Activated CD4-positive, alpha-beta memory T cell treated with anti-CD3 and anti-CD28 coated beads for 36 hours (primary cell): ENCODE measurements at places on chromosomes 4 and X.

GRCh38 chr4:25065932-25066590 lies 35.3 kb upstream of the LGI2 start:
- no peak for DNase-seq

GRCh38 chrX:77935886-77936285 lies 25.4 kb downstream of the ATP7A start:
- no peak for DNase-seq

DNA sequence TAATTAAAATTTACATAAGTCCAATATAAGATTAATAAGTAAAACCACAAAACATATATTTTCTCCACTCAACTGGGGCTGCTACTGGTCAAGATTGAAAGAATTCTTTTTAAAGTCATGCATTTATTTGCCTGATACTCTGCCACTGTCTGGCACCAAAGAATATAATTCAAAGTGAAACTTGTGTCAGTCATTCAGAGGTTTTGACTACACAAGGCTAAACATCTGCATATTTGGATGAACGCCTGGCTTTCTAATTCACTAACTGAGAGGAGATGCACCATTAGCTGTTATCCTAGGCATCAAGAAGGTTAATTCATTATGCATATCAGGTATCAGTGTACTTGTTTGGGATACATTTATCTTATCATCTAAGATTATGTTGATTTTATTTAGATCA lies 598.5 kb downstream of the CENPC start:
- DNase-seq: no peak

DNA sequence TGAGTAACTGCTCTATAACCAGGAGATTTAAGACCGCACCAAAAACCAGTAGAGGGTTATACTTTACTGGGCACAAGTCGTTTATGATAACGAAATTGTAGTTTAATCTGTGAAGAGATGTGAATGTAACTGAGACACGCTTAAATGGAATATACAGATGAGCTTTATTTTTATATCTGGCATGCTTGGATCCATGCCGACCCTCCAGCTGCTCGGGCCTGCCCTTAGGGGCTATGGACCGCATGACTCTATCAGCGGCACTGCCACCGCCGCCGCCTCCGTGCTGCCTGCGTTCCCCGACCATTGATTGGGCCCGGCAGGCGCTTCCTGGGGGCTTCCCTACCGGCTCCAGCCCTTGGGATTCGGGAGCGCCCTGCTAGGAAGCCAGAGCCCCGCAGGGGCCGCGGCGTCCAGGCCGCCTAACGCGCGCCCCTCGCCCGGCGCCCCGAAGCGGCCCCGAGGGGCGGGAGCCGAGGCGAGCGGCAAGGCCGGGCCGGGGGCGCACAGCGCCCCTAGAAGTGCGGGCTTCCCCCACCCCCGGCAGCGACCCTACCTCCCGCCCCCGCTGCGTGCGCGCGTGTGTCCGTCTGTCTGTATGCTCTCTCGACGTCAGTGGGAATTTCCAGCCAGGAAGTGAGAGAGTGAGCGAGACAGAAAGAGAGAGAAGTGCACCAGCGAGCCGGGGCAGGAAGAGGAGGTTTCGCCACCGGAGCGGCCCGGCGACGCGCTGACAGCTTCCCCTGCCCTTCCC lies at the start of gene NFKB1:
Gene NFKB1 (plus strand): TSS at position 664 of the 751 bp plus-strand sequence. CDS start 24,160 bp downstream, outside the sequence.
- peak; percentile 87 for DNase-seq

DNA sequence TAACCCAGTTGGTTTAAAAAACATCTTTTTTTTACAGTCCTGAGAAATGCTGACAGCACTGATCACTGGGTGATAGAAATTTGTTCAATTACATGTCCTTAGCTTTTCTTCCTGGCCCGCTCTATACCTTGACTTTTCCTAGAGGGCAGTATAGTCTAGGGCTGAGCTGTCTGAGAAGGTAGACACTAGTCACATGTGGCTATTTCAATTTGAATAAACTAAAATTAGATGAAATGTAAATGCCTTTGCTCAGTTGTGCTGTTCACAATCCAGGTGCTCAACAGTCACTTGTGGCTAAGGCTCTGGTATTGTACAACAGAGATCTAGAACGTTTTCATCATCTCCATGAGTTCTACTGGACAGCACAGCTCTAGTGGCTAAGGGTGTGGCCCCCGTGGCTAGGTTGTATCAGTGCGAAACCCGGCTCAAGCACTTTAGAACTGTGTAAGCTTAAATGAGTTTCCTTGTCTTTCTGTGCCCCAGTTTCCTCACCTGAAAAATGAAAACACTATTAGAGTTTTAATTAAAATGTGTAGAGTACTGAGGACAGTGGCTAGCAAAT lies 111.6 kb upstream of the WDR17 start:
- DNase-seq: no peak

DNA sequence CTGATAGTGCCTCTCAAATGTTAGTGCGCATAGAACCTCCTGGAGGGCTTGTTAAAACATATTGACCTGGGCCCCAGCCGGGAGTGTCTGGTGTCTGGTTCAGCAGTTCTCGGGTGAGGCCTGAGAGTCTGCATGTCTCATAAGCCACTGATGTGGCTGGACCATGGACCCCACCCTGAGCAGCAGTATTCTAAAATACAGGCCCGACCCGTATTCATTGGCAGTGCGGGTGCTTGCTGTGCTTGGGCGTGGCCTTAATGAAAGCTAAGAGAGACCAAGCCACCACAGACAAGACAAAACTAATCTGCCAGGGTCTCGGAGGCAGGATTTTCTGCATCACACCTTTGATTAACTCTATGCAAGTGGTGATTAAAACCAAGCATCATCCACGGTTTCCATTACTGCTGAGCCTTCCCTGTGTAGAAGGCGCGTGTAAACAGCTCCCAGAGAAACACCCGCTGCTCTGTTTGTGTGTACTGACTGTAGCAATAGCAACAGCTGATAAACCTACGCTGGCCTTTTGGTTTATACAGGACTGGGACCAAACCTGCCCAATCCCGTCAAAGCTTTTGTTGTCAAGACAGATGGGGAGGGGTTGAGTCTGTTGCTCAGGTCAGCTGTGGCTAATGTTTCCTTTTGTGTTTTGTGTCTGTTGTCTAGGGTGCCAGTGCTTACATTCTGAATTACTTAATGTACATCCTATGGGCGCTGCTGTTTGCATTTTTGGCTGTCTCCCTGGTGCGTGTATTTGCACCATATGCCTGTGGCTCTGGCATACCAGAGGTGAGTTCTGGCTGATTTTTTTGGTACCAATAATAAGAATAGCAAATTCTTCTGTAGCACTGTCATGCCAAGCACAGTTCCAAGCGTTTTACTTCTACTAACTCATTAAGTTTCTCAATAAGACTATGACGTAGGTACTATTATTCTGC lies 40.8 kb downstream of the CLCN4 start:
- DNase-seq: no peak

GRCh38 chr4:12411072-12411471 lies 982.4 kb upstream of the HS3ST1 start:
- DNase-seq: no peak

DNA sequence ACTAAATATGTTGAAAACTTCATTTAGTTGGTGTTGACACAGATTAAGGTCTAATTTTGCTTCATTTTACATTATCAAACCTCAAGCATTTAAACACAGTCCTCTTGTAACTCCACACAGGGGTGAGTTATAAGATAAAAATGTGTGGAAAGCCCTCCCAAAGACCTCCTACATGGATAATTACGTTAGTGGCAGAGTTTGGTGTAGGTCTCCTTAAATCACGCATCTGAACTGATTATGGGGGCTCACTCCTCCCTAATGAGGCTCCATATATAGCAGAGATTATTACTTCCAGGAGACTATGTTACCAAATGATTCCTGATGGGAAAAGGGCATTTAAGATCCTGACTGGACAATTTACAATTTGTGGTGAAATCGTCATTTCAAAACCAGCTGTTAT lies 32.2 kb upstream of the VCX3B start:
- DNase-seq: no peak

GRCh38 chrX:9379697-9380551 lies 84.9 kb upstream of the TBL1X start:
- no peak for DNase-seq

DNA sequence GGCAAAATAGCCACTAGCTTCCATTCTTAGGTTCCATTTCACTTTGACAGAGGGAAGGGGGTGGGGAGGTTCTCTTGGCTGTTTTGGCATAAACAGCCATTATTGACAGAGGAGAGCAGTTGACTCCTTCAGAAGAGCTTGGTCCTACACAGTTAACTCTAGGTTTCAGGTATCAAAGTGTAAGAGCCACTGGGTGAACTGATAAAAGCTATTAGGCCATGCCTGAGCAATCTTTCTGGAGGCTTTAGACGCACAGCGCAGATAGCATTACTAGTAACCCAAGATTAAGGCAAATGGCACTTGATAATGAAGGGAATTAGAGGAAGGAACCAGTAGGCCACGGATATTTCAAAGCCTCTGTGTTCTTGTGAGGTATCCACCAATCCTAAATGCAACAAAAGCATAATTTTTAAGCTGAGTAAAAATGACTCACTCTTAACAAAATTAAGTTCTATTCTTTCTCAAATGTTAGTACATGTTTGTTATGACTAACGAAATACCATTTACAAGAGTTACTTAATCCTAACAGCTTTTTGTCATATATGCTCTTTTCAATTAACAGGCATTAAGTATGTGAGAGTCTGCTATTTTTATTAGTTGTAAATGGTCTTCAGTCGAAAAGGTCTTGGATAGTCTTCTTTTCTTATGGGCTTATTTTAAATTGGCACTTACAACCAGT lies 53.6 kb downstream of the SLC7A11 start:
- DNase-seq: no peak

GRCh38 chrX:45622042-45622423 lies 421.4 kb upstream of the DIPK2B start:
- no peak for DNase-seq

DNA sequence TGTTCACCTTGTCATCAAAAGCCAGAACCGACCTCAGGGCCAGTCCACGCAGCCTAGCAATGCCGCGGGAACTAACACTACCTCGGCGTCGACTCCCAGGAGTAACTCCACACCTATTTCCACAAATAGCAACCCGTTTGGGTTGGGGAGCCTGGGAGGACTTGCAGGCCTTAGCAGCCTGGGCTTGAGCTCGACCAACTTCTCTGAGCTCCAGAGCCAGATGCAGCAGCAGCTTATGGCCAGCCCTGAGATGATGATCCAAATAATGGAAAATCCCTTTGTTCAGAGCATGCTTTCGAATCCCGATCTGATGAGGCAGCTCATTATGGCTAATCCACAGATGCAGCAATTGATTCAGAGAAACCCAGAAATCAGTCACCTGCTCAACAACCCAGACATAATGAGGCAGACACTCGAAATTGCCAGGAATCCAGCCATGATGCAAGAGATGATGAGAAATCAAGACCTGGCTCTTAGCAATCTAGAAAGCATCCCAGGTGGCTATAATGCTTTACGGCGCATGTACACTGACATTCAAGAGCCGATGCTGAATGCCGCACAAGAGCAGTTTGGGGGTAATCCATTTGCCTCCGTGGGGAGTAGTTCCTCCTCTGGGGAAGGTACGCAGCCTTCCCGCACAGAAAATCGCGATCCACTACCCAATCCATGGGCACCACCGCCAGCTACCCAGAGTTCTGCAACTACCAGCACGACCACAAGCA lies 898 bp downstream of the UBQLN2 start:
- DNase-seq: peak; percentile 73

- DNase-seq: no peak
Measured at GRCh38 chr4:146437778-146438177, 84.0 kb downstream of the SLC10A7 start.

DNA sequence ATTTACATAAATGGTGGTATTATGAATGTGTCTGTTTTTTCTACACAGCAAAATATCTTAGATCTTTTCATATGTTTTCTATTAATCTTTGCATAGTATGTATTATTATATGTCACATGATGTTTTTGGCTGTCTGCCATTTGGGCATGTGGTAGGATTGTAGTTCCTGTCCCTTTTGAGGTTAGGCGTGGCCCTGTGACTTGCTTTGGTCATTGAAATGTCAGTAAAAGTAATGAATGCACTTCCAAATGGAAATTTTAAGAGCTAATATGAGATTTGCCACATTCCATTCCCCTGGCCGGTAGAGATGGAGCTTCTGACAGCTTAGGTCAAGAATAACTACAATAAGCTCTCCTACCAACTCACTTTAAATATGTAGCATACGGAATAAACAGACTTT lies 45.1 kb downstream of the JADE3 start:
- no peak for DNase-seq

DNA sequence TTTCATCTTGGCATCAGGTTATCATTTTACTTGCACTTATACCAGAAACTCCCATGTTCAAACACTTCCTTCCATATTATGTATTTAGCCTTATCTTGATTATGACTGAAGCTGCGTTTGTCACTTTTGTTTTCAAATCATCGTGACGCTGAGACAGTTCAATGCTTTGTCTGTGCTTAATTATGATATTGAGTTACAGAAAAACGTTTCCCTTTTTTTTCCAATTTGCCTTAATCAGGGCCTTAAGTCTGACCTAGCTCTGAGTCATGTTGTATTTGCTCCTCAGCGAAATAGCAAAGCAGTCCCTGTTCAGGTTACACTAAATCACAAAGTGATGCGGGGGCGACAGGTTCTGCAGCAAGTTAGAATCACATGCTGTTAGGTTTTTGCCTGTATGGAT lies 254.7 kb downstream of the AFF2 start:
- DNase-seq: no peak

GRCh38 chrX:149515954-149516602 lies 11.0 kb upstream of the IDS start:
- no peak for DNase-seq

DNA sequence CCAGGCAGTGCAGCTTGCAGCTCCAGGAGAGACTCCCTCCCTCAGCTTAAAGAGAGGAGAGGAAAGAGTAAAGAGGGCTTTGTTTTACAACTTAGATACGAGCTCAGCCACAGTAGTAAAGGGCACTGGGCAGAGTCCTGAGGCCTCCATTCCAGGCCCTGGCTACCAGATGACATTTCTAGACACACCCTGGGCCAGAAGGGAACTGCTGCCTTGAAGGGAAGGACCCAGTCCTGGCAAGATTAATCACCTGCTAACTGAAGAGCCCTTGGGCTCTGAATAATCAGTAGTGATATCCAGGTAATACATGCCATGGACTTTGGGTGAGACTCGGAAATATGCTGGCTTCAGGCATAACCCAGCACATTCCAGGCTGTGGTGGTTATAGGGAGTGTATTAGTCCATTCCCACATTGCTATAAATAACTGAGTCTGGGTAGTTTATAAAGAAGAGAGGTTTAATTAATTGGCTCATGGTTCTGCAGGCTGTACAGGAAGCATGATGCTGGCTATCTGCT lies 15.3 kb upstream of the SLC16A2 start:
- DNase-seq: no peak

- DNase-seq: no peak
Measured at GRCh38 chr4:118881512-118882146, 7.0 kb upstream of the SYNPO2 start.

- no peak for DNase-seq
Measured at GRCh38 chr4:22099896-22100295, 151.3 kb upstream of the KCNIP4 start.

- no peak for DNase-seq
Measured at GRCh38 chr4:186852073-186852420, 128.4 kb upstream of the FAT1 start.

- no peak for DNase-seq
Measured at GRCh38 chrX:114272096-114272686, 311.7 kb upstream of the HTR2C start.

GRCh38 chr4:26263165-26263564 lies 57.6 kb upstream of the RBPJ start:
- DNase-seq: no peak
